ENCODE measurements at places on chromosomes 5 and 9.

DNA sequence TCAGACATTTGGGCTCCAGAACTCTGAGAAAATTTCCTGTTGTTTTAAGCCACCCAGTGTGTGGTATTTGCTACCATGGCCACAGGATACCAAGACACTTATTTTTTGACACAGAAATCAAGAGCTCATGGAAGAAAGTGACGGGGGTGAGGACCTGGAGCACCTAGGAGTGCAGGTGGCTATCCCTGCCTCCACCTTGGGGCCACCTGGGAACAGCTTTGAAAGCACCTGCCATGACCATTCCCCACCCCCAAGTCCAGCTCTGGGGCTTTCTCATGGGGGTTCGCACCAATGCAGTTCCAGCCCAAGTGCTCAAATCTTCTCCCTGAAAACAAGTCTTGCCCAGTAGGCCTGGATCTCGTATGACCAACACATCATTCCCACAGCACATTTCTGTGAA, 214.9 kb upstream of the IRX1 start:
- no peaks in the 10 kb centered on the region for H3K4me1 ChIP-seq
- no peaks in the 10 kb centered on the region for H3K27me3 ChIP-seq
- H3K36me3 ChIP-seq, result no peaks in the 10 kb centered on the region
- no peak for DNase-seq
- no peak overlapping the region for H3K27ac ChIP-seq

- no peak for DNase-seq
- H3K36me3 ChIP-seq, result no peaks in the 10 kb centered on the region
- peaks cover 34% of the 10 kb centered on the region for H3K4me1 ChIP-seq
- H3K27me3 ChIP-seq, result no peaks in the 10 kb centered on the region
- no peak overlapping the region for H3K4me3 ChIP-seq
These were observed 169.2 kb downstream of the NR3C1 start for GRCh38 chr5:143234162-143234842.

GRCh38 chr5:94367900-94368299, 250.5 kb downstream of the KIAA0825 start:
- H3K36me3 ChIP-seq, result no peaks in the 10 kb centered on the region
- H3K27me3 ChIP-seq, result no peaks in the 10 kb centered on the region
- no peak overlapping the region for H3K4me3 ChIP-seq
- H3K4me1 ChIP-seq, result no peaks in the 10 kb centered on the region
- no peak for DNase-seq

DNA sequence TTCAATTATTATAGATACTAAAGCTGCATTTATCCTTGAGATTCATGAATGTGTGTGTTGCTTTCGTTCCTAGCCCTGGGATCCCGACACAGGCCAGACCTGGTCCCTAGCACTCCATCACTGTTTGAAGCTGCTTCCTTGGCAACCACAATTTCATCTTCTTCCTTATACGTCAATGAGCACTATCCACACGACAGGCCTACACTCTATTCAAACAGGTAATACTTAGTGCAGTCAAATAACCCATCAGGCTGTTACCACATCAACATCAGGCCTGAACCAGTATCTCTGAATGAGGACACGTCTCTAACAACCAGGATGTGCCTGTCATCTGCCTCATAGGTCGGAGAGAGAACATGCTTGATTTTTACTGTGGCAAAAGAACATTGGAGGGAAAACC, 73.3 kb downstream of the PRKACG start:
- no peaks in the 10 kb centered on the region for H3K36me3 ChIP-seq
- DNase-seq, result no peak
- H3K27me3 ChIP-seq, result 0 out of 2 replicates have a peak, but pooled peaks cover 8% of the 10 kb centered on the region
- no peaks in the 10 kb centered on the region for H3K4me1 ChIP-seq

GRCh38 chr5:80977764-80978163, 17.6 kb downstream of the RASGRF2 start:
- no peaks in the 10 kb centered on the region for H3K4me1 ChIP-seq
- no peak overlapping the region for H3K27ac ChIP-seq
- no peaks in the 10 kb centered on the region for H3K27me3 ChIP-seq
- H3K36me3 ChIP-seq, result no peaks in the 10 kb centered on the region
- no peak overlapping the region for H3K4me3 ChIP-seq

DNA sequence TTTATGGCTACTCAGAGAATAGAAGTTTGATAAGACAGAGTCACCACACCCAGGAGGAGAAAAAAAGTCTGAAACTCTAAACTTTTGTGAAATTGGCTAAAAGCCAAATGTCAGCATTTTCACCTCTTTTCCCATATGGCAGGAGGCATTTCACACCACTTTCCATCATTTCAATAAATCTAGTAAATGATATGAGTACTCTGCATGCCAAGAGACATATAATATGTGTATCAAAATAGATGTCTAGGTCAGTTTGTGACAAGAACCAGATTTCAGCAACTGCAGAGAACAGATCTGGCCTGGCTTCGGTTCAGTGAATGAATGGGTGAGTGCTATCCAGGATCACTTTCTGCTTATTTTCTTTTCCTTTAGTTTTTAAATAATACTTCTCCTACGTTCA, 470.8 kb downstream of the ENC1 start:
- H3K27ac ChIP-seq, result no peak overlapping the region
- no peaks in the 10 kb centered on the region for H3K36me3 ChIP-seq
- no peaks in the 10 kb centered on the region for H3K27me3 ChIP-seq

DNA sequence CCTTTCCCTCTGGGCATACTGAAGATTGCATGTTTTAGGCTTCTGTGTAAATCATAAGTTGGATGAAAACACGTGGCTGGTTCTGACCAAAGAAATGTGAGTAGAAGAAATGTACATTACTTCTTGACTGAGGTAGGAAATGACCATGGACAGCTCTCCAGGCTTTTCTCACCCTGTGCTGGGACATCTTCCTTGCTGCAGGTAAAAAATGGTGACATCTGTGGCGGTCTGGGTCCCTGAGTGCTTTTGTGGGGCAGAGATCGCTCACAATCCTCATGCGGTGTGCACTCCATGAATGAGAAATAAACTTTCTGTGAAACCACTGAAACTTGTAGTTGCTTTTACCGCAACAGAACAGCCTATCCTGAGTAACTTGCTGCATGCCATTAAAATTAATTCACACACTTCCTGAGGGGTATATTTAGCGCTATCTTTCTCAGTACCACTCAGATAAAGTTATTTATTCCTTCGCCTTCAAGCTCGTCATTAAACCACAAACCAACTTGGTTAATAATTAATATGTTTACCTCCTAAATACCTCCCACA, 730.4 kb downstream of the EFNA5 start:
- no peaks in the 10 kb centered on the region for H3K4me1 ChIP-seq
- no peak overlapping the region for H3K27ac ChIP-seq
- no peaks in the 10 kb centered on the region for H3K36me3 ChIP-seq
- no peaks in the 10 kb centered on the region for H3K27me3 ChIP-seq

GRCh38 chr5:97425511-97425910, 242.5 kb upstream of the RIOK2 start:
- H3K27ac ChIP-seq, result no peak overlapping the region
- no peaks in the 10 kb centered on the region for H3K36me3 ChIP-seq
- no peak overlapping the region for H3K4me3 ChIP-seq
- DNase-seq, result peak; percentile 33

- H3K27me3 ChIP-seq, result no peaks in the 10 kb centered on the region
- no peak overlapping the region for H3K27ac ChIP-seq
- no peaks in the 10 kb centered on the region for H3K4me1 ChIP-seq
- H3K36me3 ChIP-seq, result no peaks in the 10 kb centered on the region
These were observed 37.6 kb downstream of the ANKRD31 start for GRCh38 chr5:75199071-75199470.

DNA sequence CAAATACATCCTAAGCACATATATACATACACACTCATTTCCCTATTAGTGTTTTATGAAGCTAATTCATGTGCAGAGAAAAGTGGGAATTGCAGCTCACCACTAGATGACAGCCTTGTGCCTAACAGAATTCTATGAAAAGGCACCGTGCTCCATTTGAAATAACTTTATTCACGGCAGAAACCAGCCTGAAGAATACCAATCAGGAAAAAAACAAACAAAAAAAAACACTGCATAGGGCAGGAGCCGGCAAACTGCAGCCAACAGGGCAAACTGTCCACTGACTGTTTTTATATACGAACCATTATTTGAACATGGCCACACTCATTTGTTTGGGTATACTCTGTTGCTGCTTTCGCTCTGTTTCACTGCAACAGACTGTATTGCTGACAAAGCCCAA, 33.6 kb downstream of the ERMP1 start:
- H3K4me3 ChIP-seq, result no peak overlapping the region
- H3K27me3 ChIP-seq, result no peaks in the 10 kb centered on the region
- H3K36me3 ChIP-seq, result no peaks in the 10 kb centered on the region
- H3K27ac ChIP-seq, result no peak overlapping the region

DNA sequence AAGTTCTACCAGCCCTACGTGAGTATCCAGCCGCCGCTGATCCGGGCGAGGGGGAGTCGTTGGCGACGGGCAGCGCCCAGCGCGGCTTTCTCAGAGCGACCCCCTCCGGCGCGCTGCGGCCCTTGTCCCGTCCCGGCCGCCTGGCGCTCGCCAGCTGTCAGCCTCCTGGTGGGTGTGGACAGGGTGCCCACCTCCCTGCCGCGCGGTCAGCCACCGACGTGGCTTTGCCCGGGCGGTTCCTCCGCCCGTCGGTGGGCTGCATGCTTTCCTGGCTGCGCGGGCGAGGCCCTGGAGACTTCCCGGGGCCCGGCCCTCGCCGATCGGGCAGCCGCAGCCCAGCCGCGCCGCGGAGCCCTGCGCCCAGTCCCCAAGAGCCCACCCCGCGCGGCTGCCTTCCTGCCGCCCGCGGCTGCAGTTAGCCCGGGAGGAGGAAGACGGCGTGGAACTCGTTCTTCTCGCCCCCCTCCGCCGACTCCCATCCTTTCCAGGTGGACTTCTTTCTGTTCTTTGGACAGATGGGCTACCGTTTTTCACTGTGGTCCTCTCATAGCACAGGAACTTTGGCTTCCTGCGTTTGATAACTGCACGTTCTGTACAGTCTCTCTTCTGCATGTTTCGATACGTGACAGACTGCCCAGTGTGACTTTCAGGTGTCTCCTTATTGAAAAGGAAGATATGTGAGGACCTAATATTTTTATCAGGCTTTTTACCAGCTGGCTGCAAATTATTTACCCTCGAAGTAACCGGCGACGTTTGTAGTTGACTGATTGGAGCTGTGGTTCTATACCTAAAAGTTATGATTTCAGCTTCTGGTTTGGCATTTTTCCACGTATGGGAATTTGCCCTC, 577 bp downstream of the AP3S1 start:
- H3K27me3 ChIP-seq, result no peaks in the 10 kb centered on the region
- peaks cover 39% of the 10 kb centered on the region for H3K4me1 ChIP-seq
- DNase-seq, result peak; percentile 82
- peak overlapping the region; percentile 84 for H3K27ac ChIP-seq
- peak overlapping the region; percentile 96 for H3K4me3 ChIP-seq

GRCh38 chr5:147779694-147780093, 2.8 kb downstream of the JAKMIP2 start:
- H3K4me1 ChIP-seq, result no peaks in the 10 kb centered on the region
- no peaks in the 10 kb centered on the region for H3K27me3 ChIP-seq
- H3K27ac ChIP-seq, result no peak overlapping the region
- H3K36me3 ChIP-seq, result no peaks in the 10 kb centered on the region

GRCh38 chr5:30808996-30809395, 384.5 kb upstream of the CDH6 start:
- no peaks in the 10 kb centered on the region for H3K36me3 ChIP-seq
- peak; percentile 11 for DNase-seq
- no peak overlapping the region for H3K4me3 ChIP-seq
- H3K27ac ChIP-seq, result no peak overlapping the region

GRCh38 chr9:69895185-69895584, 74.6 kb downstream of the CFAP95 start:
- H3K4me3 ChIP-seq, result no peak overlapping the region
- peak; percentile 12 for DNase-seq
- no peaks in the 10 kb centered on the region for H3K27me3 ChIP-seq
- peaks cover 39% of the 10 kb centered on the region for H3K4me1 ChIP-seq

DNA sequence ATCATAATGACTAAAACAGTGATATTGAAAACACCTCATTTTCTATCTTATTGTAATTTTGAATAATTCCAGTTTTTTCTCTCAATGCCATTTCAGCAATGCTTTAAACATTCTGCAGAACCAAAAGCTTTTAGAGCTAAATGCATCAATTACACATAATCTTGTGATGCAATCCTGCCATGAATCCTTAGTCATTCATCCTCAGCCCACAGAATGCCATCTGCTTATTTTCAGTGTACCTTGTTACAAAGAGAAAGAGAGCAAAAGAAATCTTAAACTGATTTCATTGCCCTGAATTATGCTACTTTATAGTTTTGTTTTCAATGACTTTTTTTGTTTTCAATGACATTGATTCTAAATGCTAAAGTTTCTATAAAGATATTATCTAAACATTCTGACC, 1234.8 kb upstream of the C9orf72 start:
- no peak overlapping the region for H3K4me3 ChIP-seq
- H3K36me3 ChIP-seq, result no peaks in the 10 kb centered on the region
- no peaks in the 10 kb centered on the region for H3K4me1 ChIP-seq

- no peaks in the 10 kb centered on the region for H3K27me3 ChIP-seq
- H3K4me3 ChIP-seq, result no peak overlapping the region
- no peaks in the 10 kb centered on the region for H3K4me1 ChIP-seq
- no peaks in the 10 kb centered on the region for H3K36me3 ChIP-seq
- H3K27ac ChIP-seq, result no peak overlapping the region
These were observed 387.5 kb downstream of the PLK2 start for GRCh38 chr5:58072300-58072965.

DNA sequence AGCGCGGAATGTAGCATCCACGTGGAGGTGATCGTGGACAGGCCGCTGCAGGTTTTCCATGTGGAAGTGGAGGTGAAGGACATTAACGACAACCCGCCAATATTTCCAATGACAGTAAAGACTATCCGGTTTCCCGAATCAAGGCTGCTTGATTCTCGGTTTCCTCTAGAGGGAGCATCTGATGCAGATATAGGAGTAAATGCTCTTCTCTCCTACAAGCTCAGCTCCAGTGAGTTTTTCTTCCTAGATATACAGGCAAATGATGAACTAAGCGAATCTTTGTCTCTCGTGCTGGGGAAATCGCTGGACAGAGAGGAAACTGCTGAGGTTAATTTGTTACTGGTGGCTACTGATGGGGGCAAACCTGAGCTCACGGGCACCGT, 598 bp downstream of the PCDHA2 start:
- H3K4me1 ChIP-seq, result no peaks in the 10 kb centered on the region
- no peak overlapping the region for H3K27ac ChIP-seq
- no peaks in the 10 kb centered on the region for H3K27me3 ChIP-seq
- no peak overlapping the region for H3K4me3 ChIP-seq
- peak; percentile 26 for DNase-seq
